ENCODE measurements at places on chromosomes 3 and 15.

- no peak for DNase-seq
Measured at GRCh38 chr3:156793851-156794250, 32.3 kb upstream of the LEKR1 start.

DNA sequence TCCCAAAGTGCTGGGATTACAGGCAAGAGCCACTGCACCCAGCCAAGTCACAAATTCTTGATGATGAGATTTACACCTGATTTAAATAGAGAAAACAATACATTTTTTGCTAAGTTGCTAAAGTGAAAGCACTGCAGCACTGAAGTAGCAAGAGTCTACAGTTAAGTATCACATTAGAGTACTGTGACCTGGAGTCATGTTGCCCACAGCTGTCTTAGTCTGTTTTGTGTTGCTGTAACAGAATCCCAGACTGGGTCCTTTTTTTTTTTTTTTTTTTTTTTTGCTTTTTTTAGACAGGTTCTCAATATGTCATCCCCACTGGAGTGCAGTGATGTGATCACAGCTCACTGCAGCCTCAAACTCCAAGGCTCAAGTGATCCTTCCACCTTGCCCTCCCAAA, 23.2 kb upstream of the GNB4 start:
- no peak for DNase-seq

GRCh38 chr3:185930393-185931107, 7.3 kb downstream of the TRA2B start:
- DNase-seq: no peak

DNA sequence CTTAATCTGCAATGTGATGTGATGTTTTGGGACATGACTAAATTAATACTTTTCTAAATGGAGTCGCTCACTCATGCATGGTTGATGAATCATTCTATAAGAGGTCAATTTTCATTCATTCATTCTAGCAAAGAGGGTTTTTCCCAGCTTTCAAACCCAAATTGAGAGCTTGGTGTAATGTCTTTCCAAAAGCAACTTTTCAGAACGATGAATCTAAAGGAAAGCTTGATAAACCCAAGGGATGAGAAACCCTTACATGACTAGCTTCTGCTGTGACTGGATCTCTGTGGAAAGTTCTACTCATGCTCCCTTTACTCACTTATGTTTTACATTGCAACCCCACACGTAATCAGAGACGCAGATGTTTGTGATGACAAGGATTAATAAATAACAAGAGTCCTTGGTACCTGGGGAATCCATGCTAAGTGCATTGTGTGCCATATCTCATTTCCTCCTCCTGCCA, 47.7 kb downstream of the PDZRN3 start:
- no peak for DNase-seq

DNA sequence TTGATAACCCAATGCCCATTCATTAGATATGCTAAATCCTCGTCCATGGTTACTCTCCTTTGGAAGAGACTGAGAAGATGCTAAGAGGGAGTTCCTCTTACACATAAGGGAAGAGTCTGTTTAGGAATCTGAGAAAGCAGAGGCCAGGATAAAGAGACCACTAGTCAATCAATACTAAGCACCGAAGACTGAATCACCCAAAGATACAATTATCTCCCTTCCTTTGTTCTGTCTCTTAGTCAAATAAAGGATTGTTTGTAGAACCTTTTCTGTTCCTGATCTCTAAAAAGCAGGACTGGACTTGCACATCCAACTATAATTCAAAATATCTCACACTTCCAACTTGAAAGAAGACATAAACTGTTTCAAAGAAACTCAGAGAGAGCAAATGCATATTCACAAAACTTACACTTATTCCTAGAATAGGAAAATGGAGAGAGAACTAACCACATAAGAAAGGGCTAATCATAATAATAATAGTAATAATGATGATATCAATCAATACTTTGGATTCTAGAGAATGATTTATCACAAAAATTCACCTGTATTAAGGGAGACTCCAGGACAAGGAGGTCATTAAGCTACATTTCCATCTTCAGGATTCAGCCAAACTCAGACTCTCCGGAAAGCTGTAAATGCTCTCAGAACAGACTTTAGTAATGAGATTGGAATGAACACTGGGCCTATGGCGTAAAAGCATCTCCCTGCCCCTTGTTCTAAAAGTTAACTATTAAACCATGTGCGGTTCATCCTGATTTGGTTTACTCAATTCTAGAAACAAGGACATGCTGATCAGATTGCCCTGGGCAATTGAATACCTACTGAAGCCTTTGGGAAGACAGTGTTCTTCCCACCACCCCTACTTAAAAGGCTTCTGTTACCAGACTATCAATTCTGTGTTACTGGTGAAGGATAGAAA, 401.5 kb downstream of the ZBTB20 start:
- DNase-seq: no peak

DNA sequence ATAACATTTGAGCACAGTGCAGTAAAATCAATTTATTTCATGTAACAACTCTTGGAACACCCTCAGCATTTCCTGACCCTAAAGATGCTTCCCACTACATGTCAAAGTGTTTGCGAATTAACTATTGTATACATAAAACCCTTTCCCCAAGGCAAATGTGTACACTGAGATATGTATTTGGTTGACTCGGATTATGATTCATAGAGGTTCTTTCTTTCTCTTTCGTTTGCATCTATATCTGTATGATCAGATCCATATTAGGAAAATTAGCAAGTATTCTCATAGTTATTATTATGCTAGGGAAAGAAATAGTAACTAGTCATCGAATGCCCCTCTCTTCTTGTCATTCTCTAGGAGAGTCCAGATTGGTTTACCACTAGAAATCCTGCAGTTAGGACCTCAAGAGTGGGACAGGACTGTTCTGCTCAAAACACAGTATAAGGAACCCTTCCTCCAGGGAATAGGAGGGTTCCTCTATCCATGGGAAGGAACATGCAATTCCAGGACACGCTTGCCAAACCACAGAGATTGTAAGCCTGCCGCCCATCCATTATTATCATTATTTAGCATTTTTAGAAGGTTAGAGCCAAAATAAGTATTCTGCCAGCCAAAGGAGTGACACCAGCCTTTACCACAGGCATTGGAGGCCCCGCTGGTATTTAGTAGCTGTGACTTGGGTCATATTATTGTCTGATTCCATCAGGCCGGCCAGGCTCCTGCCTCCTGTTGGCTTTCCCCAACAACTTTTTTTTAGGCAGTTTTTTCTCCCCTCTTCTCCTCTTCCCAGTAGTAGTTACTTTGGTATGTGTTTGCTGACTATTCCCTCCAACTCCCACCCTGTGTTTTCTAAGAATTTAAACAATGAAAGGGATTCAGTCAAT, 100.7 kb downstream of the GALK2 start:
- no peak for DNase-seq

GRCh38 chr3:27723001-27723445, 900 bp upstream of the EOMES start:
- DNase-seq: no peak

DNA sequence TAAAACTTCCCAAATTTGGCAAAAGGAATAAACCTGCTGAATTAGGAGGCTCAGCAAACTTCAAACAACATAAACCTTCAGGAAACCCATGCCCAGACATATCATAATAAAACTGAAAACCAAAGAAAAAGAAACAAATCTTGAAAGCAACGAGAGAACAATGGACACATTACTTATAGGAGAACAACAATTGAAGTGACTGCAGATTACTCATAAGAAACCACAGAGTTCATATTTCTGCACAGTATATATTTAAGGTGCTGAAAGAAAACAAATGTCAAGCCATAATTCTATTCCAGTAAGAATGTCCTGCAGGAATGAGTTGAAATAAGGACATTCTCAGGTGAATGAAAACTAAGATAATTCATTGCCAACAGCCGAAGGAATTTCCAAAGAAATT, 80.8 kb upstream of the PROK2 start:
- no peak for DNase-seq

- DNase-seq: no peak
Measured at GRCh38 chr15:26644948-26645347, 127.9 kb downstream of the GABRB3 start.

GRCh38 chr3:180580934-180581333, 21.0 kb upstream of the TTC14 start:
- DNase-seq: no peak

DNA sequence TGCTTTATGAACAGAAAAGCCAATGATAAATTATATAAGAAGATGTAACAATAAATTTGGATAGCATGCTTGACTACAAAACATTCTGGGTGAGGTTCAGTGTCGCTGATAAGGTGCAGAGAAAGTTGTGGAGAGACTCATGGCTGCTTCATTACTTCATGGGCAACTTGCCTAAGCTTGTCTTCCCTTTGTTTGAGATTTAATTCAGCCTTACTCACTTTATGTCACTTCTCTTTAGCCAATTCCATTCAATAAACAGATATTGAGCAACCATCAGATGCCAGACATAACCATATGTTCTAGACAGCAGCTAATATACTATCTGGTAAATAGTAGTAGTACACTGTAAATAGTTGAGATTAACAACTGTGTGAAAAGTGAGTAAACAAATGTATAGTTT, 401.5 kb upstream of the FRG2C start:
- DNase-seq: no peak

DNA sequence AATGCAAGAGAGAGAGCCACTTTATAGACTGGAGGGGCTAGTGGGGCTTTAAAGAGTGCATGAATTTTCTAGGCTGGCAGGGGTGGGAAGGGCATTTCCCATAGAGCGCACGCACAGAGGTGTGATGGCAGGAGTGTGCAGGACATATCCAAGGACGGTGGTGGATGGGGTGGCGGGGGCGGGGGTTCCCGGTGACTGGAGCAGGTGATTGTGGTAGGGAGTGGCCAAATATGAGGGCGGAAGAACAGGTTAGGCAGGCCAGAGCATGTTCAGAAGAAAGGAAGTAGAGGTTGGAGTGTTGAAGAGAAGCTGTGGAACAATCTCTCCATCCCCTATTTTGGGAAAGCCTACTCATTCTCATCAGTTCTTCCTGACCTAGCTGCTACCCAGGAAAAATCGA, 18.1 kb downstream of the FAM81A start:
- no peak for DNase-seq

DNA sequence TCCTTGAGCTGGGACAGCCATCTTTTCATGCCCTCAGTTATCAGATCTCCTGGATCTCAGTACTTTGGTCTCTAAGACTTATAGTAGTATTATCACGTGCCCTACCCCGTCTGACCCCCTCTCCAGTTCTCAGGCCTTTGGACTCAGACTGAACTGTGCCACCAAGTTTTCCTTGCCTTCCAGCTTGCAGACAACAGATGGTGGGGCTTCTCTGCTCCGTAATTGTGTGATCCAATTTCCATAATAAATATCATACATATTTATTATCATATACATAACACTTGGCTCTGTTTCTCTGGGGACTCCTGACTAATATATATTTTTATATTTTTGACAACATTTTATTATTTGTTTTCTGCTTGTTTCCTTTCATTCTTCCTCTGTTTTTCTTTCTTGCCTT, 458.8 kb upstream of the SEMA6D start:
- no peak for DNase-seq

- no peak for DNase-seq
Measured at GRCh38 chr3:129003578-129004112, 2.5 kb downstream of the EFCC1 start.

DNA sequence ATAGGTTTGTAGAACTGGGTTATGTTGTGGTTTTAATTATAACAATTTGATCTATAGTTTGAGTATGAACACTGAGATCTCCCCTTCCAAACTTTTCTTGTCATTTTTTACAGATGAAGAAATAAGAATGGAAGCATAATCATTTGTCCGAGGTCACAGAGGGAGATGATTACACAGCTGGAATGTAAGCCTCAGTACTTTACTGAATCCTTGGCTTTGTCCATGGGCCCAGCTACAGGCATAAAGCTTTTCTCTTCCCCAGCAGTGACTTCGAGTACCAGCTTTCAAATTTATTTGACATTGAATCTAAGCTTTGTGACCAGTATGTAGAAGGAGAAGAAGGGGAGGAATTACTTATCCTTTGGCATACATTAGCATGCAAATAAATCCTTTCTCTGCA, 80.9 kb upstream of the DCBLD2 start:
- no peak for DNase-seq

DNA sequence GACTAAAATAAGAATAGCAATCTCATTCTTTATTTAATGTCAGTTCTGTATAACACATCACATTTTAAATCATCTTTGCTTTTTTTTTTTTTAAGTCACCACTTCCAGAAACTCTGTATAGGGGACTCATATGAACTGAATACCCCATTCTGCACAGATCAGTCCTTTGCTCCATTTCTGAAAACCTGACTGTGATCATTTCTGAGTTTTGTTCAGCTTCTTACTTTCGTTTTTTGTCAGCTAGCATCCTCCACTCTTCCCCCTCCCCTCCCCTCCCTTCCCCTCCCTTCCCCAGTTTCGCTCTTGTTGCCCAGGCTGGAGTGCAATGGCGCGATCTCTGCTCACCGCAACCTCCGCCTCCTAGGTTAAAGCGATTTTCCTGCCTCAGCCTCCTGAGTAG, 49.8 kb upstream of the SGO1 start:
- no peak for DNase-seq

GRCh38 chr3:112676659-112677234, 35.8 kb upstream of the CCDC80 start:
- DNase-seq: no peak

GRCh38 chr3:53162672-53163443, 1.8 kb downstream of the PRKCD start:
- DNase-seq: no peak

- DNase-seq: no peak
Measured at GRCh38 chr15:85639752-85640381, 154.9 kb downstream of the KLHL25 start.

- DNase-seq: no peak
Measured at GRCh38 chr15:83318036-83318435, 33.6 kb upstream of the BNC1 start.

- DNase-seq: no peak
Measured at GRCh38 chr3:107574650-107575049, 51.9 kb downstream of the BBX start.

DNA sequence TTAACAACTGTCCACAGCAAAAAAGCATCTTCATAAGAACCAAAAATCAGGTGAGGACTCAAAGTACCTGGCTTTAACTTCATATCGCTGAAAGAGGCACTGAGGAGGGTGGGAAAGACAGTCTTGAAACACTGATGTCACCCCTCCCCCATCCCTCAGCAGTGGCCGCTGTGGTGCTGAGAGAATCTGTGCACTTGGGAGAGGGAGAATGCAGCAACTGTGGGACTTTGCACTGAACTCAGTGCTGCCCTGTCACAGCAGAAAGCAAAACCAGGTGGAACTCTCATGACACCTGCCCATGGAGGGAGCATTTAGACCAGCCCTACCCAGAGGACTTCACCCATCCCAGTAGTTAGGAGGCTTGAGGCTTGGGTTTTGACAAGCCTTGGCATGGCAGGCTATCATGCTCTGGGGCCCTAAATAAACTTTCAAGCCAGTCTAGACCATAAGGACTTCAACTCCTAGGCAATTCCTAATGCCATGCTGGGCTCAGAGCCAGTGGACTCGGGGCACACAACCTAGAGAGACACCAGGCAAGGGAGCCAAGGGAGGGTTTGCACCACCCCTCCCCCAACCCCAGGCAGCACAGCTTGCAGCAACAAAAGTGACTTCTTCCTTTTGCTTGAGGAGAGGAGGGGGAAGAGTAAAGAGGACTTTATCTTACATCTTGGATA, 6.1 kb upstream of the ZSCAN2 start:
- no peak for DNase-seq

- DNase-seq: no peak
Measured at GRCh38 chr15:80396096-80396495, 8.1 kb upstream of the ARNT2 start.
